ENCODE measurements at places on chromosomes 7 and 10.

GRCh38 chr7:4261601-4261960 lies 420.5 kb upstream of the FOXK1 start:
- no peak for DNase-seq

DNA sequence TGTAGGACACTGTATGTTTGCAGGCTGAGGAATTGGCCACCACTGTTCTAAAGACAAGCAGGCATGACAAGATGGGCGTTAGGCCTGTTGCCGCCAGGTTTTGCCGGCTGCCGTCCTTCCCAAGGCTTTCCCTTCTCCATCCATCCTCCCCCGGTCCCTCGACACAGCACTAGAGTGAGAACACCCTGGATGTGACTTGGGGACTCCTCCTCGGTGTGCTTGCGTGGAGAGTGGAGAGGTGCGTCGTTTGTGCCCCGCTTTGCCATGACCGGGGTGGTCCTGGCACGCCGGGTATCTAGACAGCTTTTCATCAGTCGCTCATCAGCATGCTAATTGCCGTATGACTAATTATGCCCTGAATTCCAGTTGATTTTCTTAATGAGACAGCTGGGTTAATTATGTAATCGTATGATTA lies 206.6 kb upstream of the SH2B2 start:
- DNase-seq: no peak

GRCh38 chr7:76332078-76332477 lies 26.7 kb downstream of the YWHAG start:
- DNase-seq: no peak

DNA sequence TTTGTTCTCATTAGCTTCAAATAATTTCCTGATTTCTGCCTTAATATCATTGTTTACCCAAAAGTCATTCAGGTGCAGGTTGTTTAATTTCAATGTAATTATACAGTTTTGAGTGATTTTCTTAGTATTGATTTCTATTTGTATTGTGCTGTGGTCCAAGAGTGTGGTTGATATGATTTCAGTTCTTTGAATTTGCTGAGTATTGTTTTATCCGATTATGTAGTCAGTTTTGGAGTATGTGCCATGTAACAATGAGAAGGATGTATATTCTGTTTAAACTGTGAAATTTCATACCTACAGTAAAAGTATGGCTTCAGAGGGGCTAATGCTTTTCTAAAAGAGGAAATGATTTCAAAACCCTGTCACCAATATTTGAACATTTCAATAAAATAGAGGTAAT lies 17.4 kb upstream of the GRM8 start:
- DNase-seq: no peak

GRCh38 chr7:96303686-96304443 lies 18.0 kb downstream of the SLC25A13 start:
- no peak for DNase-seq

DNA sequence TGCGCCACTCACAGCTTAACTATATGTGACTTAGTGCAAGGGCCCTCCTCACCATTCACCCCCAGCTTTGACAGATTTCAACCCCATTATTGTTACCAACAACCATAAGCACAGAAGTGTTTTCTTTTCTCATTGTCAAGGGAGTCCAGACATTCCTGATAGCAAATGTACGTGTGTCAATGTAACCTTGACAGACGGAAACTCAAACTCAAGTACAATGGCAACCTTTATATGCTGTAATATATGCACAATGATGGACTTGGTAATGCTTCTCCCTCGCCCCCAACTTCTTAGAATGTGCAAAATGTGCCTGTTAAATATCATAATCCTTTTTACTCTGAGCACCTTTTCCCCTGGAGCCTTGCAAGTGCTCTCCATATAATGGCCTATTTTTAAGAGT lies 34.7 kb downstream of the CYCS start:
- DNase-seq: no peak
